Stimulated activated CD8-positive, alpha-beta memory T cell treated with anti-CD3 and anti-CD28 coated beads, Interleukin-4, amount 100 ng/mL, for 4 hours (primary cell): ENCODE measurements at places on chromosomes 3 and 15.

- no peak for DNase-seq
Observed at GRCh38 chr15:80093854-80094418, 34.5 kb downstream of the ZFAND6 start.

- no peak for DNase-seq
Observed at GRCh38 chr3:120477781-120478180, 27.0 kb upstream of the FSTL1 start.

DNA sequence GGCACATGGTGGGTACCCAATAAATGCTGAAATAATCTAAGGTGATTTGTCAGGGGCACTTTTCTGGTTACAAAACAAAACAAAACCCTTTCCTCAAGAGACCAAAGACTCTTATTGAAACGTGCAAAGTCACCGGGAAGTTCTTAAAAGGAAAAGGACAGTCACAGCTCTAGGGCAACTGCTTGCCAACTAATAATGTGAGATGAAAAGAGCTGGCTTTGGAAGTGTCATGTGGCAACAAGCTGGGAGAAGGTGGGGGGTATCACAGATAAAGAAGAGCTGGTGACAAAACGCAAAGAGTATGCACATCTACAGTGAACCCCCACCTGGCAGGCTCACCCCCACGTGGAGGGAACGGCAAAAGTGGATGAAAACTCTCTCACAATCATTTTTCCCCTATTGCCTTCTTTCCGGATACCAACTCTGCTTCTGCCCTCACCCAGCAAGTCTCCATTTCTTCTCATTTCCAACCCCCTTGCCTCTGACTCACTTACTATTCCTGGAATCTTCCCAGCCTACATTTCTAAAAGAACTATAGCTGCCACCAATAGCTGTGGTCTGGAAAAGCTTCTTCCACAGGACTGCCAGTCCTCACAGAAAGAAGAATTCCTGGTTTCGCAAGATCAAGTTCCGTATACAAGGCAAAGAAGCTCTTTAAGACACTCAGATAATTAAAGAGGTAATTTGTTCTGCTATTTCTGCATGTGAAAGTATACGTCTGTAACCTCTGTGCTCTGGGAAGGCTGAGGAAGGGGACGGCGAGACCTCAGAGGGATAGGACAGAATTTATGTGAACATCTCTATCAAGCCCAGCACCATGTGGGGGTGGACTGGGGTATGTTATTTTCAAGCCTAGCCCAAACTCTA, 21.8 kb upstream of the ANPEP start:
- no peak for DNase-seq

DNA sequence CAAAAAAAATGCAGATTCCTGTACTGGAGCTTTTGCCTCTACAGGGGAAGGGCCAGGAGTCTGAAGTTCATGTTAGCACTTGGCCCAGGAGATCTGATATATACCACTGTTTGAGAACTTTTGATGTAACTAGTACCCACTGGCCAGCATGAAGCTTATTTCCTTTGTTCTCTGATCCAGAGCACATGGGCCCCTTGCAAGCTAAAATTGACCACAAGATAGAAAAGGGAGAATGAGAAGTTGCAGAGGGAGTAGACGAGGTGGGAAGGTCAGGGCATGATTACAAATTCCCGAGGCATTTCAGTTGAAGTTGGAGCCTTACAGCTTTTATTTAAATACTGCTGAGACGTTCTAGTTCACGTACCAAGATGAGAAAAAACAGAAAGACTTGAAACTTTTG, 28.2 kb downstream of the TGM4 start:
- DNase-seq, result no peak

GRCh38 chr3:56408761-56409196, 59.5 kb downstream of the ERC2 start:
- no peak for DNase-seq
